ENCODE measurements at places on chromosomes 7 and 10.

GRCh38 chr10:131555406-131555805 lies 243.9 kb upstream of the TCERG1L start:
- no peak for DNase-seq

GRCh38 chr10:110893559-110894179 lies 21.9 kb downstream of the PDCD4 start:
- peak; percentile 71 for DNase-seq

- no peak for DNase-seq
Observed at GRCh38 chr10:121237718-121238117, 360.5 kb downstream of the FGFR2 start.

- no peak for DNase-seq
Observed at GRCh38 chr10:111128331-111129180, 51.7 kb downstream of the ADRA2A start.

DNA sequence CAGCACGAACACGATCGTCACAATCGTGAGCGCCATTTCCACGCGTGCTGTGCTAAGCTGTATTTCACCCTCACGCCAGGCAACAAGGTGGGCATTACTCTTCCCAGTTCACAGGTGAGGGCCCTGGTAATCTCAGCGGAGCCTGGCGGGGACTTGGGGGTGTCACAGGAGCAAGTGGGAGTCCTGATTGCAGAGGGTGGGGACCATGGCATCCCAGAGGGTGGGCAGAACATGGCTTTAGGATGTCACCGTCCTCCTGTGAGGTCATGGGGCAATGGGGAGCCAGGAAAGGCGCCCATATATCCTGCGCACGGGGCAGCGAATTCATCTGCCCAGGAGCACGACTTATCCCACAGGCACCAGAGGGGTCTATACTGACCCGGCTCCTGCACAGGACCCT lies 489.8 kb downstream of the DNAJB6 start:
- DNase-seq = no peak

DNA sequence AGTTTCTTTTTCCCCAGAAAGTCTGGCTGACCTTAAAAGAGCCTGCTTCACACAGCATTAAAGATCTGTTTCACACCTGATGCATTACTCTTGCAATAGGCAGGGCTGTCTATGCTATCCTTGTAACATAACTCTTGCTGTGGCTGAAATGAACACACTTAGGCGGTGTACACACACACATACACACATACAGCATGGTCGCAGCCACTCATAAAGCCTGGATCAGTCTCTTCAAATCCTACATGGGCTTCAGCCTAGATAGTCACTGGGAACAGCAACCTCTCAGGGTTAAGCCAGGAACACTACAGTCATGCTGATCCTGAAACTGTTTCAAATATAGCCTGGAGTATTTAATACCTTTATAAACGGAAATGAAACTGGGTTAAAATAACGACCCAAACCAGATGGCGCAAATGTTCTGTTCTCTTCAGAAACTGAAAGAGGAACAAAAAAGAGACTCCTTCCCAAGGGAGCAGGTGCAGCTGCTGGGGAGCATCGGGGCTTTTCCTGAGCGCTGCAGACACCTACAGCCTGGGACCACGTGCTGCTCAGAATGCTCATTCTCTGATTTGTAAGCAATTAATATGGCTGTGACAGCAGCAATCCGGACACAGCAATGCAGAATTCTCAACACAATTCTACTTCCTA lies 61.0 kb upstream of the SFMBT2 start:
- DNase-seq = peak; percentile 32

GRCh38 chr7:38007096-38007495 lies 86.7 kb downstream of the EPDR1 start:
- no peak for DNase-seq

- no peak for DNase-seq
Observed at GRCh38 chr7:30896783-30897637, 14.6 kb upstream of the AQP1 start.

DNA sequence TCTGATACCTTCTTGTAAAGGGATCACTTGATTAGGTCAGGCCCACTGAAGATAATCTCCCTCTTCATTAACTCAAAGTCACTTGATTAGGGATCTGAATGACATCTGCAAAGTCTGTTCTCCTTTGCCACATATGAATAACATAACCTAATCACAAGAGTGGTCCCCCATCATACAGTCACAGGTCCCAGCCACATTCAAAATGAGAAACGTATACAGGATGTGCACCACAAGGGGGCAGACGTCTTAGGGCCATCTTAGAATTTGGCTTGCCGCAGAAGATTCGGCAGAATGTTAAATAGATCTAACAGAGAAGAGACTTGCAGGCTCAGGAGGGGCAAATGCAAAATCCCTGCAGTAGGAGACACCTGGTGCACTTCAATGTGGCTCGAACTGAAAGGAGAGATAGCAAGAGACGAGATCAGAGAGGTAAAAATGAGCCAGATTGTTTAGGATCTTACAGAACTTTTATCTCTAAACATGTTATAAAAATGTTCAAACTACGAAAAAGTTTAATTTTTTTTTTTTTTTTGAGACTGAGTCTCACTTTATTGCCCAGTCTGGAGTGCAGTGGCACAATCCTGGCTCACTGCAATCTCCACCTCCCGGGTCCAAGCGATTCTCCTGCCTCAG lies 10.4 kb upstream of the SMC3 start:
- DNase-seq = peak; percentile 71

- peak; percentile 20 for DNase-seq
Observed at GRCh38 chr7:36600869-36601530, 123.3 kb downstream of the AOAH start.

DNA sequence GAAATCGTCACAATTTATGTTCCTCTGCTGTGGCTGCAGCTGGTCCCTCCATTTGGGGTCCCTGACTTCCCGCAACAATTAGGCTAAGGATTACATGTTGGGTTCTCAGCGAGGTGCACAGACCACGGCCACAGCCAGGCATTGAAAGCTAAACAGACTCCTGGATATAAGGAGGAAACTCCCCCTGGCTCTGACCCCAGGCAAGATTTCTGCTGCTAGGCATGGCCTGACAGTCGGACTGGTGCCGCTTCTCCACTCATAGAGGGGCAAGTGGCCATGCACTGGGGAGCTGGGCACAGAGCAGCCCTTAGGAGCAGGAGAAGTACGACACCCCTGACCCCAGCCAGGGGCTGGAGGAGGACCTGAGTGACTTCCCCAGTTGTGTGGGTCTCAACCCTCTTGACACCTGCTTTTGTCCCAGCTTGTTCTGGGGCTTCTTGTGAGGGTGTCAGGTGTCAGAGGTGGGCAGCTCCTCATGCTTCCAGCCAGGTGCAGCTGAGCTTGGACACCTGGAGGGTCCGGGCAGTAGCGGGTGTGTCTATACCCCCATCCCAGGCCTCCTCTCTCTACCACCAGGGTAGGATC lies 38.3 kb downstream of the TSPAN15 start:
- no peak for DNase-seq

DNA sequence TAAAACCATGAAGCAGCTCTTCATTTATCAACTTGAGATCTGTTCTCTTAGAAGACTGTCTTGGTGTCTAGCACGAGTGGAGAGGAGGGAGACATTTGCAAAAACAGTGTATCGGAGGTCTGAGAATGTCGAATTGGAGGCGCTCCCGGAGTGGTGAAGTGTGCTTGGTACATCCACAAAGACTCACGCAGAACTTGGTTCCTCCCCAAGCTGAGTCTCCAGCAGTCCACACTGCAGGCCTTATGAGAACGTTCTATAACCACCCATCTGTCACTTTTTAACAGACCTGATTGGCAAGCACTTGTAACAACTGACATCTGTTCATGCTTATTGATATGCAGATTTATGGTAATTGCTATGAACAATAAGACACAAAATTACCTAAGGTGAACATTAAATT lies 261.6 kb downstream of the CELF2 start:
- no peak for DNase-seq

GRCh38 chr7:118104812-118105441 lies 79.0 kb upstream of the LSM8 start:
- no peak for DNase-seq

Data from CD4-positive, alpha-beta T cell treated with Interleukin-4 for 4 hours (primary cell).